ENCODE measurements at places on chromosomes 11 and 22.

GRCh38 chr11:124167826-124168231 is 15.3 kb upstream of the OR10D3 start:
- DNase-seq = no peak

DNA sequence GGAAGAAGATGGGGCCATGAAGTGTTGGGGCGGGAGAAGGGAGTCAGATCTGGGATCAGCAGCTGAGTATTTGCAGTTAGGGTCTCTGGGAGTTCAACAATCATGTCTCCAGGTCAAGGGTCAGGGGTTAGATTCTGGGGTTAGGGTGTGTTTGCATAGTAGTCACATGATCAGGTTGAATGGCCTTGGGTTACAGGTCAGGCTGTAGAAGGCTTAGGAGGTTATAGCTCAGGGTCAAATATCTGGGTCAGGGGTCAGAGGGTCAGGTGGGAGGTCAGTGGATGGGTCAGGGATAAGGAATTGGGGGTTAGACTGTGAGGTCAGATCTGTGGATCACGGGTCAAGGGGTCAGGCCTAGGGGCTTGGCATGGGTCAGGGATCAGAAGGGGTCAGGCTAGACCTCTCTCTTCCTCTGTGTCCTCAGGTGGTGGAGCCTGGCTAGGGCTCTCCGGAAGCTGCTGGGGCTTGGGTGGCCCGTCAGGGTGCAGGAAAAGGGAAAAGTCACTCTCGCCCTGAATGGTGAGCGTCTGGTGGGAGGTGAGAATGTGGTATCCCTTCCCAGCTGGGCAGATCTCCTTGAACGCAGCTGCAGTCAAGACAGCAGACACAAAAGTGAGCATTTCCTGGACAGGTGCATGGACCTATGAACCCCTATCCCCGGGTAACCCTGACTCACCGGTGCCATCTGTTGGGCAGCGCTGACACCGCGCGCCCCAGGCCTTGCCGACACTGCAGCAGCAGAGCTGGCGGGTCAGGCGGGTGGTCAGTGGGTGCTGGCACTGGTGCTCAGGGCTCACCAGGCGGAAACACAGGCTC is 6.4 kb downstream of the LTBP3 start:
- DNase-seq = no peak

GRCh38 chr22:21845558-21846453 is 21.6 kb downstream of the MAPK1 start:
- no peak for DNase-seq

GRCh38 chr22:25081409-25081824 is 118.2 kb upstream of the CRYBB3 start:
- no peak for DNase-seq

Measured in activated CD8-positive, alpha-beta memory T cell treated with anti-CD3 and anti-CD28 coated beads for 1 hour (primary cell).